ENCODE measurements at places on chromosomes 5 and 9. TPM values are rescaled to one million over a fixed set of nuclear protein-coding genes. Genes with fewer than 3 reads are reported as not detected.

The WDR38 gene
- 3.6 TPM for total RNA-seq

DNA sequence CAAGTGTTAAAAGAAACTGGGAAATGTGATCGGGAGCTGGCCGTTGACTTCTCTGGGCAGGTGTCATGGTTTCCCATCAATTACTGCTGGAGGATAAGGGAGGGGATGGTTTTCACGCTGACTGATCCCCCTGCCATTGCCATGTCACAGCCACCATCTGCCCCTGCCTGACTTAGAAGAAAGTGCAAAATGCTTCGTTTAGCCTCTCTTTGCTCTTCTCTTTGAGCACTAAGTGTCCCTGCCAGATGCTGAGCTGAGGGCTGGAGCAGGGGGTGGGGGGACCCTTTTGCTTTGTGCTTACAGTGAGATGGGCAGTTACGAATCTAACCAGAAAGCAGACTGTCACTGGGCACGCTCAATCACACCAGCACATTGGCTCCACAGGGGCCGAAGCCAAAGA lies 138.4 kb upstream of the ALDH1B1 start:
- H3K4me1 ChIP-seq = no peaks in the 10 kb centered on the region
- no peaks in the 10 kb centered on the region for H3K27me3 ChIP-seq
- no peaks in the 10 kb centered on the region for H3K36me3 ChIP-seq
- no peak overlapping the region for H3K4me3 ChIP-seq

The ZNF354B gene
- 13.3 TPM for total RNA-seq

GRCh38 chr9:90836411-90837080 lies 34.9 kb downstream of the SYK start:
- peaks cover 20% of the 10 kb centered on the region for H3K36me3 ChIP-seq
- peaks cover 3% of the 10 kb centered on the region for H3K4me1 ChIP-seq
- no peak overlapping the region for H3K4me3 ChIP-seq
- DNase-seq = no peak
- no peak overlapping the region for H3K27ac ChIP-seq
- no peaks in the 10 kb centered on the region for H3K27me3 ChIP-seq

- H3K4me1 ChIP-seq = no peaks in the 10 kb centered on the region
- DNase-seq = no peak
- no peaks in the 10 kb centered on the region for H3K36me3 ChIP-seq
- no peak overlapping the region for H3K27ac ChIP-seq
- H3K4me3 ChIP-seq = no peak overlapping the region
Observed at GRCh38 chr5:130678637-130679036, 486.4 kb downstream of the HINT1 start.

- no peaks in the 10 kb centered on the region for H3K36me3 ChIP-seq
- no peak for DNase-seq
- H3K27me3 ChIP-seq = no peaks in the 10 kb centered on the region
Observed at GRCh38 chr9:90611568-90611967, 31.1 kb downstream of the DIRAS2 start.

- peaks cover 35% of the 10 kb centered on the region for H3K4me1 ChIP-seq
- H3K27me3 ChIP-seq = no peaks in the 10 kb centered on the region
- H3K27ac ChIP-seq = peak overlapping the region; percentile 68
- H3K36me3 ChIP-seq = no peaks in the 10 kb centered on the region
- DNase-seq = no peak
- H3K4me3 ChIP-seq = no peak overlapping the region
Observed at GRCh38 chr5:66742083-66742895, 146.1 kb downstream of the MAST4 start.

DNA sequence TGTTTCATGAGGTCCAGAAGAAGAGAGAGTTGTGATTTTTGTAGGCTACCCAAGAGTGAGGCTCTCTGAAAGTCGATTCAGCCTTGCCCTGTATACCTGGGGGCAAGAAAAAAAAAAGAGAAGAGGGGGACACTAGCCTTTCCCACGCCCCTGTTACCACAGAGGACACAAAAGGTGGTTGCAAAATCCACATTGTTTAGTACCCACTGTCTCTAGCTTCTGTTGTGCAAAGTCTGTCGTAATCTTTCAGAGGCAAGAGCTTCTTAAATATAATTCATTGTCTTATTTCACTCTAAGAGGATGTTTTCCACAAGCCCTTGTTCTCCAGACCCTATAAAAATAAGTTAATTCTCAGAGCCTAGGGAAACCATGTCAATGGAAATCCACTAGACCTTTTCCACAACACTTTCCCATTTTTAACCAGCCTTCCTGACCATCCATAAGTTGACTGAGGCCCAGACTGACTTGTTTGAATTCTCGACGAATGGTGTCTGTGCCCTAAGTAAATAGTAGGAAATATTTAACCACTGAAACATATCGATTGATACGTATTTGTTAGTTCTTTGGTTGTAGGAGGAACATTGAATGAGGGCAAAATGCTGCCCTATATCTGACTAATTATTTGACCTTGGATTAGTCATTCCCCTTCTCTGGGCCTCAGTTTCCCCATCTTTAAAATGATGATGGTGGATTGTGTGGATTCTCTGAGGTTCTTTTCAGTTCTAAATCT lies 182.7 kb downstream of the PAPPA start:
- no peak overlapping the region for H3K27ac ChIP-seq
- H3K36me3 ChIP-seq = no peaks in the 10 kb centered on the region
- H3K4me1 ChIP-seq = no peaks in the 10 kb centered on the region
- DNase-seq = no peak
- no peak overlapping the region for H3K4me3 ChIP-seq
- peaks cover 8% of the 10 kb centered on the region for H3K27me3 ChIP-seq

DNA sequence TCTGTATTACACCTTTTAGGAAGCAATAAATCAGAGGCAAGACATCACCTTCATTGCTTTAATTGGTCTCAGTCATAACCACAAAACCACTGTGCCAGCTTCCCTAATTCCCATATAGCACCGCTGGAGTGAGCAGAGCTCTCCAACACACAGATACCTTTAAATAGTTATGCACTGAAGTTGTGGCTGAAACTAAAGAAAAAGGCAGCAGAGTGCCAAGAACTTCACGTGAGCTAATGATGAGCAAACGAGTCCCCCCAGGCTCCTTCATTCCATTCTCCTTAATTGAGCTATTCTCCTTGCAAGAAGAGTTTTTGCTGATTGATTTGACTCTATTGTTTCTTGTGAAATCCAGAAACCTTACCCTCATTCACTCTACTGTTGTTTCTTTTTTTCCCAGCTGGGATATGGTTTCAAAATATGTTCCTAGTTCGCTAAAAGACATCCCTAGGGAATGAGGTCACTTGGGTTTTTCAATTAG lies 501.5 kb downstream of the SPATA31D1 start:
- H3K4me1 ChIP-seq = no peaks in the 10 kb centered on the region
- no peaks in the 10 kb centered on the region for H3K36me3 ChIP-seq
- no peak overlapping the region for H3K27ac ChIP-seq
- no peak overlapping the region for H3K4me3 ChIP-seq
- no peaks in the 10 kb centered on the region for H3K27me3 ChIP-seq
- DNase-seq = no peak

DNA sequence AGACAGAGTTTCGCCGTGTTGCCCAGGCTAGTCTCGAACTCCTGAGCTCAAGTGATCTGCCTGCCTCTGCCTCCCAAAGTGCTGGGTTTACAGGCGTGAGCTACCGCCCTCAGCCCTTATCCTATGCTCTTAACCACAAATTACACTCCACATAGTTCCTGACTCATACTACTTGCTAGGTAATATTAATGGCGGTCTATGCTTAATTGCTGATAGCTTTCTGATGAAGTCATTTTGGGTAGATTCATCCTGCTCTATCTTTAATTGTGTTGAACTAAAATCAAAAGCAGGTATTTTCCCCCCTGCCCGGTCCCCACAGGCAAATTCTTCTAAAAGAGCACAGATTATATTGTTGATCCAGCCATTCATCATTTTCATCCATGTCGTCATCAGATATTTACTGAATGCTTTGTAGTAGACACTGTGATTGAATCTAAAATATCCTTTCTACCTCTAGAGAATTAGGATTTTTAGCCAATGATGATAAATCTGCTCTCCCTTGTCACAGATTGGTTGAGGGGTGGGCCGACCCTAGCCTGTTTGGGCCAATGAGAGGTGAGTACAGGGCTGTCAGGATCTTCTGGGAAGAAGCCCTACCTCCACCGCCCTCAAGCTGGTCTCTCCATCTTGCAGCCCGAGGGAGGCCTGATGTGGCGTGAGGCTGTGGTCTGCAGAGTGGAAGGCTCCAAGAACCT lies 144.8 kb downstream of the NR3C1 start:
- H3K27me3 ChIP-seq = no peaks in the 10 kb centered on the region
- no peaks in the 10 kb centered on the region for H3K36me3 ChIP-seq
- H3K4me1 ChIP-seq = no peaks in the 10 kb centered on the region
- no peak overlapping the region for H3K27ac ChIP-seq
- DNase-seq = no peak
- no peak overlapping the region for H3K4me3 ChIP-seq

DNA sequence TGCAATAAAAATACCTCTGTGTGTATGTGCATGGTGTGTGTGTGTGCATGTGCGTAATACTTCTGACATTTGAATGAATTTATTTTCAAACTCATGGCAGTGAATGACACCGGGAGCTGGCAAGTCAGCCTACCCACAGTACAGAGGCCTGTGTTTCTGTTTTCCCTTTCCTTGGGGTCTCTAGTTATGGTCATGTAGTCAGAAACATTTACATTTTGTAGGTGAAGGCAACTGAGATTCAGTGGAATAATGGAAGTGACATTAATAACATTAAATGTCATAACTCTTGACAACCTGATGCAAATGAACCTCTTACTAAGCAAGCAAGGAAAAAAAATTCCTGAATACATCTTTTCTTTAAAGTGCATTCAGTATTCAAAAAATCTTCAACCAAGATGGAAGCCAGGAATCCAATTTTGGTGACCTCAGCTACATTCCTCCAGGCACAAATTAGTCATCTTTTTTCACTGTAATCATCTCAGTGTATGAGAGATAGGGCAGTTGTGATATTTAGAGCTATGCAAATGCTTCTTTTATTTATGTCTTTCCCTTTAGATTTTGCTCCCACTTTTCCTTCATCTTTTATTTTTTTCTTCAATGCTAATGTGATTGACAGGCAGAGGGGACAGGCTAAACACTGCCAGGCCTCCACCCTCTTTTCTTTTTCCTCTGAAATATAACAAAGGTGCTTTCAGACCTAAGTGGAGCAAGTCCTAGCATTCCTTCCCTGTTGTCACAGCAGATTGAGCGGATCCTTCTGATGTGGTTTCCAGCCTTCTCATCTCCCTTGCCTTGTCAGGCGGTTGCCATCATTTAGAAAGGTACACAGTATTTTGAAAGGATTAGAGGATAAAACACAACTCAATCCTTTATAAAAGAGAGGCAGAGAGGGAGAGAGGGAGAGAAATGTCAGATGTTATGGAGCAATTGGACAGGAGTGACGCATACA lies 569.8 kb upstream of the ADAMTS16 start:
- no peak overlapping the region for H3K27ac ChIP-seq
- no peaks in the 10 kb centered on the region for H3K36me3 ChIP-seq
- no peaks in the 10 kb centered on the region for H3K27me3 ChIP-seq
- H3K4me3 ChIP-seq = no peak overlapping the region

The CDC14B gene
- total RNA-seq = 17.1 TPM

The AMBP gene
- not detected for total RNA-seq
